NCI-H748 treated with DMSO at 0.1 percent for 48 hours (cell line): ENCODE measurements at places on chromosomes 16 and 17.

- DNase-seq = no peak
These were observed 26.9 kb downstream of the RGS9 start for GRCh38 chr17:65163990-65164495.

DNA sequence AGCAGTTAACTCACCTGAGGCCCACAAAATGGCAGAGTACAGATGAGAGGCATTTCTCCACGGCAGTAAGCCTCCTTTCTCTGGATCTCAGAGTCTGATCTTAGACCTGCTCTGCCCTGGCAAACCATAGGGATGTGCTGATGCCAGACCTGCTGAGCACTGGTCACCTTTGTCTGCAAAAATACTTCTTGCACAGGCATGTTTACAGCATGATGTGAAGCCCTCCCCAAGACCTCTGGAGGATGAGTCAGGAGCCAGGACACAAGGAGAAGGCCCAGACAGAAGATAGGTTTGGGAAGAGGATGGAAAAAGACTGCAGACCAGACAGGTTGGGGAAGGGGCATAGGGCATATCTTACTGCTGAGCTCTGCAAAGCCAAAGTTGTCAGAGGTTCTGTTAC lies 426.6 kb downstream of the PMP22 start:
- no peak for DNase-seq

DNA sequence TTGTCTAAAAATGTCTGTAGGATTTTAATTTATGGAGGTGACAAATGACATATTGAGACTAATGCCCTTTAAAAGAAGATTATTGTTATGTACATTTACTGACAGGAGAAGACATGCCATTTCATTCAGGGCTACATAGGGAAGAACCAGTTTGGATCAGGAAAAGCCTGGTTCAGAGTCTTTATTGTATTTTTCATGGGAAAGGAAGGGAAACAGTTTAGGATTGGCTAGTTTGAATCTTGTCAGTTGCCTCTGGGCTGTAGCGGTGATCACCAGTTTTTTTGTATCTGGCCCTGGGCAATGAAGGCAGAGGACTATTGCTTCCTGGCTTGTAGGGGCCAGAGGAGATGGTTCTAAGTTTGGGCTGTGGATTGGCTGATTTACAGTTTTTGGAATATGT lies 31.8 kb downstream of the NSRP1 start:
- no peak for DNase-seq

- DNase-seq = no peak
These were observed 630.2 kb downstream of the WWOX start for GRCh38 chr16:78729687-78730086.

- DNase-seq = no peak
These were observed 10.2 kb upstream of the NFATC3 start for GRCh38 chr16:68074850-68075555.

DNA sequence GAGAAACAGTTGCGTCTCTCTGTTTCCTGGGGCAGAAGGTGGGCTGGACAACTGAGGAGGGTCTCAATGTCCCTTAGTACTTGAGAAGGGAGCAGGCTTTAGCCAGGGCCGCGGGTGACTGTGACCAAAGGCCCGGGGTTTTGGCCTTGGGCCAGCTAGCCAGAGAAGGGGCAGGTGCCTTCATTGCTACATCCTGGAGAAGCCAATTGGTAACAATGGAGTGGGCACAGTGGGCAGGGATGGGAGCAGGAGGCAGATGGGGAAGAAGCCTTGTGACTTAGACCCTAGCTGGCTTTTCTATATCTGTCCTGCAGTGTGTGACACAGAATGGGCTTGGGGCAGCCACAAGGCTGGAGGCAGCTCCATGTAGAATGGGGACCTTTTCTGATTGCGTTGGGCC lies 46.0 kb downstream of the CLEC16A start:
- no peak for DNase-seq
